Progenitor cell of endocrine pancreas (in vitro differentiated cells): ENCODE measurements at places on chromosomes 3 and 15. TPM values are rescaled to one million over a fixed set of nuclear protein-coding genes. Genes with fewer than 3 reads are reported as not detected.

GRCh38 chr3:99878005-99878404 lies 60.3 kb downstream of the CMSS1 start:
- DNase-seq: no peak

GRCh38 chr3:145639875-145640274 lies 521.1 kb downstream of the PLOD2 start:
- DNase-seq: no peak

DNA sequence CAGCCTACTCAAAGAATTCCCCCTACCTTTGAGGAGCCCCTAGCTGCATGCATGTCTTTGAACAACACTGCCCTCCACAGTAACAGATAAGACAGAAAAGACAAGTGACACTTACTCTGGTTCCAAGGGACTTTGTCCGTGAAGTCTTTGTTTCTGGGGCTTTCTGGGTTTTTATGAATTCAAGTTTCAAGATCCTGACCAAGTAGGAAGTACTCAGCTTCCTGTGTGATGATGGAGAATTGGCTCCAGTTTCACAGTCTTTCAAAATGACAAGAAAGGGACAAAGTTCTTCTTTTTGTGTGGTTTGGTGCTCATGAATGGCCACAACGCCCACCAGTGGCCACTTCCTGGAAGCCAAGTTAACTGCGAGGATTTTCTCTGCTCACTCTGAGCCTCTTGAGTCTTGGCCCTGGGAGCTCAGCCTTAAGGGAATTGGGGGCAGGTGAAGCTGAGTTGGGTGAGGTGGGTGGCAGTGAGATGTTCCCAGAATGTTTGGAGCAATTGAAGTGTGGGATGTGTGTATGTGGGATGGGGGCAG lies at the start of gene CCR1:
Gene CCR1 (minus strand): TSS at position 147 of the 538 bp plus-strand sequence. CDS start 4,000 bp downstream, outside the sequence.
- no peak for DNase-seq

DNA sequence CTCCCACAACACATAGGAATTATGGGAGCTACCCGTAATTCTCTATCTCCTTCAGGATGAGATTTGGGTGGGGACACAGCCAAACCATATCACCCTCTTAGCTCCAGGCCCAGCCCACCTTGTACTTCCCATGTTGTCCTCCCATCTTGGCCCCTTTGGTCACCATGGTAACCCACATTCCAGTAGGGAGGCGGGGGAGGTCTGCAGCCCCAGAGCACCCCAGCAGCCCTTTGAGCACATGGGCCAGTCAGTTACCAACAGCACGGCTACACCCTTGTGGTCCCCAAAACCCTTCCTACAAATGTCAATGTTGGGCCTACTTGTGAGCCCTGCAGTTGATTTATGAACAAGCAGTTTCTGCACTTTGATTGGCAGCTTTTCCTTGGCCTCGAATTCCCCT lies 84.5 kb downstream of the LRRK1 start:
- DNase-seq: no peak

DNA sequence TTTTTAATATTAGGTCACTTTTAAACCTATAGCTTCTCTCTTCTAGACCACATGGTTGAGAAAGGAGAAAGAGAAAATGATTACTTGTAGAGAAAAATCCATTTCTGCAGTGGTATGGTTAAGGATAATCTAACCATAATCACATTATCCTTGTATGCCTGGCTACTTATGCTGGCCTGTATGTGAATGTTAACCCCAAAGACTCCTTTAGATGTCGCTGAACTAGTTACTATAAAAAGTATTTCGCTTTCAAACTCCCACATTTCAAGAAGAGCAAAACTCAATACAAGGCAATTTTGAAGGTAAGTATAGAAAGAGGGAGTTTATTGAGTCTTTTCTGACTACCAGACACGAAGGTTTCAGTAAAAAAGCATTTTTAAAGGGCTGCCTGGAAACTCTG lies 2.2 kb downstream of the KCTD6 start:
- no peak for DNase-seq

DNA sequence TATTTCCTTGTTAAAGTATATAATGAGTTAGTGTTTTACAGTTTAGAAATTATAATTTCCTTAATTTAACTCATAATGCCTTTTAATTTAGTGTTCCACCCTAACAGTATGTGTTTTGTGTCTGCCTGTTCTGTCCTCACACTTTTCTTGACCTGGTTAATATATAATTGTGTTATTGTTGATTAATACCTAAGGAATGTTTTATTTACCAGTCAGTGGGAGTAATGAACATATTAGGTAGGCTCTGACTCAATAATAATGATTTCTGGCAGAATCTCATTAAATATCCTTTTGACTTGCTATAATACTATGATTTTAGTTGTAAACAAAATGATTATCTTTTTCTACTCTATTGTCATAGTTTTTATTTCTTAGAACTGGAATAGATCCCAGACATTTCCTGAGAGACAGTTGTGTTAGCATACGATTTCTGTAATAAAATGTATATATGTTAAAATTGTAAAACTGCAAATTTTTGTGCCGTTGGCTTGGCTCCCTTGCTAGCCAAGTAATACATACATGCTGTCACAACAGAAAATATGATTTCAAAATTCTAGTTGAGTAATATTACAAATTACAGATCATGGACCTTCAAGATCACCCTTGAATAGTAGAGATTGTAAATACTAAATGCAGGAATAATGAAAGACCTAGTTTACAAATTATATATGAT lies 51.9 kb downstream of the RASA2 start:
- DNase-seq: no peak

The THBS1 gene
- total RNA-seq: 22.9 and 34.6 TPM in 2 replicates

The PRSS50 gene
- 1.9 TPM in 2 replicates for total RNA-seq

The A4GNT gene
- total RNA-seq: 3.1 and 3.4 TPM in 2 replicates

The REC114 gene
- not detected in 2 replicates for total RNA-seq

The SRGAP3 gene
- 20.7 and 21.4 TPM in 2 replicates for total RNA-seq
